ENCODE measurements at places on chromosomes 2 and 18.

DNA sequence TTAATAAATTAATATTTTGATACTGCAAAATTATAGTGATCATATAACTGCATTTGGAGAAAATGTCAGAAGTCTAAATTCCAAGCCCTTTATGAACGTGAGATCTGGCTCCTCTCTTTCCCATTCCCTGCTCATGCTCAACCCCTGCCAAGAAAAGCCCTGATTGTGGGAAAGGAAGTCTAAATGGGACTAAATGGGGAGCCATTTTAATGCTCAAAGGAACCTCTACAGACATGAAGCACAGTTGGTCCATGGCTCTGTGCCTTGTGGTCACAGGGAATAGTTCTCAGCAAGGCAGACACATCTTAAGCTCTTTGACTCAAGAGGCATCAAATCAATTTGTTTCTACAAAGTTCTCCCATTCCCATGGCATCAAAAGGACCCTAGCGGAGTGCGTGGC is 29.3 kb upstream of the INSIG2 start:
- no peak for DNase-seq

DNA sequence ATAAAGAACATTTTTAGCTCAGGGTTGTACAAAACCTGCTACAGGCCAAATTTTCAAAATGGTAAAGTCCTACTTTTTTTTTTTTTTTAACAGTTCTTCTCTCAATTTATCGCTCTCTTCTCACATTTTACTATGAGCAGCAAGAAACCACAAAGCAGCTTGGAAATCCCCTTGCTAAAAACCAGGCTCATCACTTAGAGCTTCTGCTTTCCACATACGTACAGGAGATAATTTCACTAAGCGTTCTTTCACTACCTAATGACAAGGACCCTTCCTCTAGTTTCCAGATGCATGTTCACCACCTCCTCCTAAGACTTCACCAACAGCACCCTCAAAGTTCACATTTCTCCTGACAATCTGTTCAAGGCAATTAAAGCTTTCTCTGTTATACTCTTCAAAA is 294.9 kb upstream of the CYRIA start:
- no peak for DNase-seq

- no peak for DNase-seq
These were observed 463.1 kb upstream of the DDX18 start for GRCh38 chr2:117351396-117351795.

GRCh38 chr2:47737191-47737975 is 45.6 kb upstream of the MSH6 start:
- DNase-seq, result no peak

- no peak for DNase-seq
These were observed 72.7 kb downstream of the MARCHF4 start for GRCh38 chr2:216299588-216299987.

DNA sequence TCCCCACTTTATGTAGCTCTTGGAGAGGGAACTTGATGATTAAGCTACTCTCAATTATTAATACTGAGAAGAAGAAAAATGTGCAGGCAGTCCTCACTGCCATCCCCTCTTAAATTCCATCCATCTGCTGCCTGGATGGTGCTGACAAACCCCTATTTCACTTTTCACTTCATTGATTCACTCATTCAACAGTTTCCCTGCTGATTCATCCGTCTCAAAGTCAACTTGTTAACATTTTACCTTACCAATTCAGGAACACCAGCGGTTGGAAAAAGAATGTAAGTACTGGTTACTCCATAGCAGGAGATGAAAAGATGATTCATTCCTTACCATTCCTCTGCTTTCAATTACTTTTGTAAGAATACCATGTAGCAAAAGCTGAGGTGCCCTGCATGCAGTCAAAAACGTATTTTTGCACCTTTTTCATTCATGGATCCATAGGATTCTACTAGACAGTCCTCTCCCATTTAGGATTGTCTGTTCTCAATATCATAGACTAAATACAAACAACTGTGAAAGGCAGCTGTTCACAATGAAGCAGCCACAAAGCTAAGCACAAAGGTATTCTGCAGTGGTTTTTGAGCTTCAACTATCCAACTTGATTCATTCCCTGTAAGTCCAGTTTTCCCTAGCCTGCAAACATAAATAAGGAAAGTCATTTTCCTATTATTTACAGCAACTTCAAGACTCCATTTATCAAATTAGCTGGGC is 262.0 kb downstream of the MREG start:
- DNase-seq, result no peak

DNA sequence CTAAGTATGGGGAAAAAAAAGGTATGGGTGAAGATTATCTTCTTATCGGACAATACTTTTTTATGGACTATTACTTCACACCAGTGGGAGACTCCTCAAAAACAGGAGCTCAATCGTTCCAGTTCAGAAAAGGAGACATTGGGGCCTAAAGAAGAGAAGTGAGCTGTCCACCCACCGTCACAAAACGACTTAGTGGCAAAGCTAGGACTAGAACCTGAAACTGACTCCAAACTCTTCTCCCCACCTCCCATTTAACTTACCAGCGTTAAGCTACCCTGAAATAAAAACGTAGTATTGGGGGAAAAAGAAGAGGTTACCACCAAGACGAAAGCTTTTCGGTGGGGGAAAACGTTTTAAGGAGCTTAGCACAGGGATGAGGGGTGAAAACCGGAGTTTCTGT is 503 bp downstream of the GTF3C3 start:
- no peak for DNase-seq

- DNase-seq, result peak; percentile 55
These were observed 13.6 kb upstream of the THADA start for GRCh38 chr2:43609290-43609918.

DNA sequence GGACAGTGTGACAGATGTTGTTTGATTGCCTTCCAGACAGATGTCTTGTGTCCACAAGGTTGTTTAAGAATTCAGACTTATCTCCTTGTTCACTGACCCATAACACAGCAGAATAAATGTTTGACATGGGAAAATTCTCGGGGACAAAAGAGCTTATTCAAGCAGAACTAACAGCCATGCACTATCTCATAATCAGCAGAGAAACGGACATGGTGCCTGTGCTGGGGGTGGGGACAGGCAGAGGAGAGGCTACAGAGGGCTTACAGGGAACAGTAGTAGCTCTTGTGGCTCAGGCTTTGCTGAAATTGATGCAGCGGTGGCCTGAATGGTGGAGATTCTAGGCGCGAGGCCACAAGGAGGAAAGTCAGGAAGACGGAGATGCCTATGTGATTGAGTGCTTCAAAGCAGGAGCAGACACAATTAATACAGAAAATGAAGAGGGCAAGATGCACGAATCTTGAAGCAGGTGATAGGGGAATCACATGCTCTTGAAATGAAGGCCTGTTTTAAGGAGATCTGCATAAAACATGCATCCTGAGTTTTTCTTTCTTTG is 62.0 kb upstream of the CAB39 start:
- no peak for DNase-seq

DNA sequence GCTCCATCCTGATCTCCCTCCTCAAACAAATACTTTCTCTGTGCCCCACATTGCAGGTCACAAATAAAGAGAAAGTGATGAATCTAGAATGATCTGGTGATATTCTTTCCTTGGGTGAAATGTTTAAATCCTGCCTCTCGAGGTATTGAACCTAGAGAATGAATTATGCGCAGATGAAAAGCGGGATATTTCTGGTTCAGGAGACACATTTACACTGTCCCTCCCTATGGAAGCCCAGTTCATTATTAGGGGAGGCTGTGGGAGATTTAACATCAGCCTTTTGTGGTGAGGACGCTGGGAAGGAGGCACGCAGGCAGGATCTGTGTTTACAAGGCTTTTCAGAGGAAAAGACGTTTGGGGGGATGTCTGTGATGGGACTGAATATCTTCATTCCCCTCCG is 20.6 kb downstream of the MAPRE2 start:
- DNase-seq, result no peak

DNA sequence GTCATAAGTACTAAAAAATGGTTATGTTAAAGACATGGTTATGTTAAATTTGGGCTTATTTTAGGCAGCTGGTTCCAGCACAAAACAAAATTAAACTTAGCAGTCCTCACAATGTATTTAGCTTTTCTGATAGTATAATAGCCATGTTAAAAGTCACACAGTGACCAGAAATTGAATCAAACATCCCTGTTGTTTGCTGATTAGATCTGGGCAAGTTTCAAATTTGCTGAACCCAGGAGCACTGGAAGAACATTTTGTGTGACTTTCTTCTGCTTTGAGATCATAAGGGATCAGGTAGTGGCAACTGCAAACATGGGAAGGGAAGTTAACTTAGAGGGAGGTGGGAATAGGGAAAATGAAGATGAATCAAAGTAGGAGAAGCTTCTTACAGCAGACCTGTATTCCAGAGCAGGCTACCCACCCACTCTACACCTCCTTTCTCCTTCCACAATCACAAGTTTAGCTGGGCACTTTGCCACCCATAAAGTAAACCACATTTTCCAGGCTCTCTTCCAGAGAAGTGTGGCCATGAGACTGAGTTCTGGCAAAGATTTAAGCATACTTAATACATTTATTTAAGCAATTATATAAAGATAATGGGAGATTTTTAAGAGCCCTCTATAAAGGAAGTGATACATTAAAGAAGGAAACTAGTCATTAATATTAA is 616.1 kb upstream of the LRATD1 start:
- no peak for DNase-seq

GRCh38 chr18:11245879-11246278 is 96.5 kb upstream of the PIEZO2 start:
- no peak for DNase-seq

GRCh38 chr2:222024932-222025880 is 273.6 kb downstream of the PAX3 start:
- DNase-seq, result no peak

GRCh38 chr18:71114550-71115210 is 825.8 kb downstream of the SOCS6 start:
- no peak for DNase-seq

DNA sequence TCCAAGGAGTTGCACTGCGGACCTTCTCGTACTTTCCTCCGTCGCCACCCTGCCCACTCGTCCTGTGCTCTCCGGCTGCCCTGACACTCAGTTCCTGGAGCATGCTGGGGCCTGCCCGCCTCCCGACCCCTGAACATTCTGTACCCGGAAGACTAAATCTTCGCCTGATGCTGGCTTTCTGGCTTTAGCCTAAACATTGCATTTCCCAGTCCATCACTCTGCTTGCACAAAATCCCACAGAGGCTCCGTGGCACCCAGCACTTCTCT is 550 bp upstream of the SFXN5 start:
- DNase-seq, result peak; percentile 9

DNA sequence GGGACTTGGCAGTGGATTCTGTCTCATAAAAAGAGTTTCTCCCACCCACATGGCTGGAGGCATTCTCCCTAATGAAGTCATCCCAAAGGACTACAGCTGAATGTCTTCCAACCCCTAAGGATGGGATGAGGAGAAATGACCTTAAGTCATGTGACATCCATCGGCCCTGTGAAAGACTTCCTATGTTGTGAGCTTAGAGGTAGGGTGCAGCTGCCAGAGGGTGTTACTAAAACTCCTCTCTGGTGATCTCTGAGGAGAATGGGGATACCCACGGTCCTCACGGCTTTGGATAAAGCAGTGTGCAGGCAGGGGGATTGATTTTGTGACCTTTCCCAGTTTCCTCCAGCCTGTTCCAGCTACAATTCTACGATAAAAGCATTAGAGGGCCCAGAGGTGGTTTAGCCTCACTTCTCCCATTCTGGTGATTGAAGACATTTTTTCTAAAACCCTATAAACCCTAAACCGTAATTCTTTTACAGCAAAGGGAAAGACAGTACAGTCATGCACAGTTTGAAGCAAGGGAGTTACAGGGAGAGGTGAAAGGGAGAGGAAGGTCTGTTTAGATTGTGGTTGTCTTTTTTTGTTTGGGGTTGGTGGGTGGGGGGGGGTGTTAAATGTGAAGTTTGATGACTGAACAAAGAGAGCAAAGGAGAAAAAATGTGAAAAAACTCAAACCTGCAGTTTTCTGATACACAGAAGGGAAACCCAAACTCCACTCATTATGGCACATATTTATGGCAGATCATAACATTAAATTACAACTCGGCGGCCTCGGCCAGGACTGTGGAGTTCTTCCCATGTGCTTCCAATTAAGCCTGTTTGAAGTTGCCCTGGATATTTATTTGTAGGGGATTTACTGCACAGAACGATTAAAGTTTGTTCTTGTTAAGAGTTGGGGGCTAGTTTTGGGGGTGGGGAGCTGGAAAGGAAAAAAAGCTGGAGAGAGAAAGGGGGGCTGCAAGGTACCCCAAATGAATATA is 26.6 kb upstream of the SLC14A2 start:
- no peak for DNase-seq

- no peak for DNase-seq
These were observed 47.3 kb downstream of the WDFY1 start for GRCh38 chr2:223897669-223898330.

DNA sequence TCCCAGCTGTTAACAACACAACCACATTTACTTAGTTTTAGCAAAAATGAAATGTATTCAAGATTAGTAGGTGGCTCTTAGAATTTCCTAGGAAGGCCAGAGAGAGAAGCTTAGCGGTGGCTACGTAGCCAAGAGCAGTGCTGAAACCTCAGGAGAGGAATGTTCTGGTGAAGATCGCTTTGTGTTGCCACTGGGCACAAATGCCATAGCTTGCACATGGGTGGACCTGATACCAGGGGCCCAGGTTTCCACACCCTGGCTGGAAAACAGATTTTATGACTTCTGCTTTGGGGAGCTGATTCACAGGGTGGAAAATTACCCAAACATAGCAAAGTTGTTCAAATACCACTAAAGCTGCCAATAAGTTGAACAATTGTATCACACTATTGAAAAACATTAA is 43.4 kb downstream of the THUMPD2 start:
- DNase-seq, result no peak

GRCh38 chr2:116141891-116142474 is 1672.5 kb upstream of the DDX18 start:
- DNase-seq, result no peak

DNA sequence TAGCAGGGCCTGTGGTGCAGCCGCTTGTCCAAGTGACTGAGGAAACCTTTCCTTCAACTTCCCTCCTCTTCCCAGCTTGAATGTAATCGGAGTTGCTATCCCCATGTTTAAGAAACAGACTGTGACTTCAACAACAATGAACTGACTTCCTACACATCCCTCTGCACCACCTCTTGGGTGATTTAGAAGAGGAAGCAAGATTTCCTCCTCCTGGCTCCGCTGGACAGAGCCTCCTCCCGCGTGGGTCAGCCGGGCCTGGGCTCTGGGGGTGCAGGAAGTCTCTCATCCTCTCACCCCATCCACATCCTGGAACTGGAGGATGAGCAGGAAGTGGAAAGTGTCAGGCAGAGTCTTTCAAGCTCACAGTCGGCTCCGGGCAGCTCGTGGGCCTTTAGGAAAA is 84.3 kb downstream of the GATA6 start:
- no peak for DNase-seq

- no peak for DNase-seq
These were observed 11.4 kb downstream of the HTR2B start for GRCh38 chr2:231113489-231113888.

- no peak for DNase-seq
These were observed 83.0 kb downstream of the TAF4B start for GRCh38 chr18:26309281-26309680.

Data from activated CD4-positive, alpha-beta T cell treated with anti-CD3 and anti-CD28 coated beads, Interleukin-2, amount 10 ng/mL, durations not matched to agents 7 days and 5 days (primary cell).